Stimulated activated naive CD4-positive, alpha-beta T cell treated with Interleukin-2 at 50 U/mL for 16 hours (primary cell): ENCODE measurements at places on chromosomes 3 and 15.

DNA sequence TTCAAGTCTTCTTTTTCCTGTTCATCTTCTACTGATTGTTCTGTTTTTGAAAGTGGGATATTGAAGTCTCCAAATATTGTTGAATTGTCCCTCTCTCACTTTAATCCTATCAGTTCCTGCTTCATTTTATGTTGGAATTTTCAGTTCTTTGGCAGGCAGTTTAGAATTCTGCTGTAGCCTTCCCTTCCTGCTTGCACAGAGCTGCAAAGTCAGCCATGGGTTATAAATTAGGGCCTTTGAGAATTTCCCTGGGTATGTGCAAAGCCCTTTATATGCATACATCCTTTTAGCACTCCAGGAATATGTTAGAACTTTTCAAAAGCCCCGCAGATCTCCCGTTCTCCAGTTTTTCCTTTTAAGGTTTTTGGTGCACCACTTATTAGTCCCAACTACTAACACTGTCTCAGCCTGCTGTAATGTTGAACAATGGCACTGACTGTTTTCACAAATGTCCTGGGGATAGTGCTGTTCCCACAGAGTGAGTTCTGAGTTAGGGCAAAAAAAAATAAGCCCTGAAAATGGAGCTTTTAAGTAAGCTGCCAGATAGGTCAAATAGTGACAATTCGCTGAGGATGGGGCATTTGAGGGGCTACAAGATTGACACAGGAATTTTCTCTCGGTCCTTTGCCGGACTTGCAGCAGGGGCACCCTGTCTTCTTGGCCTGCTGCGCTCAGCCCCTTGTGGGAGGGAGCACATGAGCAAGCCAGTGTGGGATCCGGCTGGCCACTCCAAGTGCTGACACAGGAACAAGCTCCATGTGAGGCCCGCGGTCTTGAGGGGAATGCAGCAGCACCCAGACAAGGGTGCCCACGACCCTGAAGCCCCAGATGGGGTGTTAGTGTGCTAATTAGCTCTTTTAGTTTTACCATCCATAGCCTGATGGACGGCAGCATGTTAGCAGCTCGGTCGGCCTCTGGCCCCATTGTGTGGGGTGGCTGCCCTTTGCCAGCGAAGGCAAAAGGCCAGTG lies 96.0 kb downstream of the VPS8 start:
- no peak for DNase-seq

DNA sequence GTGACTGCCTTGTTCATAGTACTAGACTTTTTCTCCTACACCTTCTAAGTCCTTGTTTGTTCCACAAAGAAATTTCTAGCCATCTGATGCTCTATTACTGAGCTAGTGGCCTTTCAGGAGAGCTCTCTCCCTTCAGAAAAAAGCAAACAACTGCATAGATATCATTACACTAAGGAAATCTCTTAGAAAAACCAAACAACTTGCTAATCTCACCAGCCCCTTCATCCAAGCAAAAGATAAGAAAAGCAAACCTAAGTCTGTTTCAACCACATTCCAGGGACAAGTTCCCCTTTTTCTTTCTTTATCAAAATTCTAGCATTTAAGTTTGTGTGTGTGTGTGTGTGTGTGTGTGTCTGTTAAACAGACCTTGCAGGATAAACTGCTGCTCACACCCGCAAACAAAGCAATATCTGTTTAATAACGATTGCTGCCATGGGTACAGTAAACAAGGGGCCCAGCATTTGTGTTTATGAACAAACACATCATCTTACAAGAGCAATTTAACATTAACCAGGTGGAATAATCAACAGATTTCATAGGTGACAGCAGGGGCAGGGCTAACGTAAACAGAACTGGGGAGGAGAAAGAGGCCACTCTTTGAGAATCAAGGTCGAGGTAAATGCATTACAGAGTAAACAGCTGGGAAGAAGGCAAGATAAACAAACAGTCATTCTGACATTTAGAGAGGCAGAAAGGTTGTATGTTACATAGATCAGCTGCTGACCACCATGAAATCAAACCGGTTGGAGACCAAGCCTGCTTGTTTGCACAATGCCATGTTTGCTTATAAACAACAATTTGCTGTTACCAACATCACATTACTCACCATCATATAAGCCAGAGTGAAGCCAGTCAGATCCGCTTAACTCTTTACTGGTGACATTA lies 375.1 kb downstream of the FOXP1 start:
- no peak for DNase-seq

DNA sequence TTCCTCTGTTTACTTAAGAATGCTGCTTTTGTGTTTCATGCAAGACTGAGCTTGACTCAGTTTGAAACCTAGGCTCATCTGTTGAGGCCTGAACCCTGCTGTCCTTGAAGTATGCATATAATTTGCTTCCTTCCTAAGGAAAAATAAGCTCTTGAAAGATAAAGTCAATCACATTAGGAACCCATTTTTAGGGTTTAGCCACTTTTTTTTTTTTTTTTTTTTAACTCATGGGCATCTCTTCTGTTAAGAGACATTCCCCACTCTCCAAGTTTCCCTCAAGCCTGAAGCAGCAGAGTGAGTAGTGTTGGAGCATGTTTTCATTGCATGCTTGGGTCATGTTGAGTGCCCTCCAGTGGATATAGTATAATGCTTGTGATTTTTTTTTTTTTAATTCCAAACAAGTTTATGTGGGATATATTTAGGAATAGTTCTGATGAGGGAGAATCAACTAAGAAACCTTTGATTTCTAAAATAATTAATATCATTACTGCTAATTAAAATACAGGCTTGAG lies 3.6 kb downstream of the CTNNB1 start:
- no peak for DNase-seq

- no peak for DNase-seq
These were observed 363.8 kb upstream of the NAALADL2 start for GRCh38 chr3:174495311-174495710.

DNA sequence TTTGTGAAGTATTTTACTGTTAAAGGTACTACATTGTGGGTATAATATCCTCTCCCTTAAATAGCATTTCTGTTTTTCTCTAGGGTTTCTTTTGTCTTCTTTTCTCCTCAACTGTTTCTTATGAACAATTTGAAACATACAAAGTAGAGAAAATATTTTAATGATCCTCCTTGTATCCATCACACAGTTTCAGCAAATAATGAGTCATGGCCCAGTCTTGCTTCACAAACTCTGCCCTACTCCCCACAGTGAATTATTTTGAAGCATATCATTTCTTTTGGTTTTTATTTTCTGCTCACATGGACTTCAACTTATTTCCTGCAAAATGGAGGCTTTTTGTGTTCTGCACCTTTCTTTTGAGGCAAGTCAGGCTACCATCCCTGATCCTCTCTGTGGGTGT lies 6.1 kb upstream of the SCAANT1 start:
- DNase-seq: no peak

DNA sequence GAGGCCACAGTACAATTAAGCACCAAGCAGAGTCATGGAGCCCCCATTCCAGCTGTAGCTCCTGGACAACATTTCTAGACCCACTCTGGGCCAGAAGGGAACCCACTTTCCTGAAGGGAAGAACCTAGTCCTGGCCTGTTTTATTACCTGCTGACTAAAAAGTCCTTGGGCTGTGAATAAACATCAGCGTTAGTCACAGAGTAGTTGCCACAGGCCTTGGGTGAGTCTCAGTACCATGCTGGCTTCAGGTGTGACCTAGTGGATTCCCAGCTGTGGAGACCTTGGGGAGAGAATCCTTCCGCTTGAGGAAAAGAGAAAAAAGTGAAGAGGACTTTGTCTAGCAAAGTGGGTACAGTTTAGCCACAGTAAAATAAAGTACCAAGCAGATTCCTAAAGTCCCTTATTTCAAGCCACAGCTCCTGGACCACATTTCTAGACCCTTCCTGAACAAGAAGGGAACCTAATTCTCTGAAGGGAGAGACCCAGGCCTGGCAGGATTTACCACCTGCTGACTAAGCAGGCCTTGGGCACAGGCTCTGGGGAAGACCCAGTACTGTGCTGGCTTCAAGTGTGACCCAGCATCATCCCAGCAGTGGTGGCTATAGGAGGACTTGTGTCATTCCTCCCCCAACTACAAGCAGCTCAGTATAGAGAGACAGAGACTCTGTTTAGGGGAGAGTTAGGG lies 118.3 kb upstream of the KCNH8 start:
- DNase-seq: no peak

DNA sequence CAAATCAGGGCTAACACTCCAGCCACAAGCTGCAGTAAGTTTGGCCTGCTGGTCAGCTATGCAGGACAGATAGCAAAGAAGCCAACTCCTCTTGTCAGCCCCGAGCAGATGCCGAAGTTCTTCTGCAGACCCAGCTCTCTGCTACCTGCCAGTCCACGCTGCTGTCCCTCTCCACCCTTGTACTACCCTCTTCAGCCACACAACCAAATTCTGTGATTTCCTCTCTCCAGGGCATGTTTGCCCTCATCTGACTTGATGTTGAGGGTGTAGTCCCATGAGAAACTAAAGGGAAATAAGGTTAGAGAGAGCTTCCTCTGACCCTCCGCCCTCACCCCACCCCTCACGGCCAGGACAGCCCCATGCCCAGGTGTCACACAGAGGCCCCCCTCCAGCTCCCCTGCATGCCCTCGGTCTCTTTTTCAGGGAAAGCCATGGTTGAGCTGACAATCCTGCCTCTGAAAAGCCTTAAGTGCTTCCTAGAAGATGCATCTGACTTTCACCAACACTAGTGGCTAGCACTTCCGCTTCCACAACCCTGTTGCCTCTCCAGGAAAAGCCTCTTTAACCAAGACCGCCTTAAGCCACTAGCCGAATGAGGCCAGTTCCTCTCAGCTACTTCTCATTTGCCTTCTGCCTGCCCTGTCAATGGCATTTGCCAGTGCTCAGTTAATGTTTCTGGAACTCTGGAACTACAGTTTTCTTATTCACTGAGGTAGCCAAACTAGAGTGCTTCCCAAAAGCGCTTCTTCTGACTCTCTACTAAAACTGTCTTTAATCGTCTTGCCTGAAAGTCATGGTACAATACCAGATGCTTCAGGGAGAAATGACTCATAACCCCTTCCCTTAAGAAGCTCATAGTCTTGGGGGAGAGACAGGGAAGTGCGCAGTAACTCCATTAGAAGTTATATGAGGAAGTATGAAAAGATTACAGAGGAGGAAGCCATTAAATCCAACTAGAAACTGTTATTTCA lies 300.4 kb upstream of the STT3B start:
- no peak for DNase-seq
